ENCODE measurements at places on chromosomes 6 and 20. TPM values are rescaled to one million over a fixed set of nuclear protein-coding genes. Genes with fewer than 3 reads are reported as not detected.

- no peak for DNase-seq
Observed at GRCh38 chr20:60053125-60053817, 95.0 kb downstream of the CDH26 start.

GRCh38 chr20:16158090-16158975 lies 414.9 kb downstream of the KIF16B start:
- no peak for DNase-seq

GRCh38 chr6:78935553-78935952 lies 68.2 kb downstream of the IRAK1BP1 start:
- DNase-seq = no peak

- DNase-seq = no peak
Observed at GRCh38 chr20:6384380-6384779, 261.6 kb upstream of the FERMT1 start.

DNA sequence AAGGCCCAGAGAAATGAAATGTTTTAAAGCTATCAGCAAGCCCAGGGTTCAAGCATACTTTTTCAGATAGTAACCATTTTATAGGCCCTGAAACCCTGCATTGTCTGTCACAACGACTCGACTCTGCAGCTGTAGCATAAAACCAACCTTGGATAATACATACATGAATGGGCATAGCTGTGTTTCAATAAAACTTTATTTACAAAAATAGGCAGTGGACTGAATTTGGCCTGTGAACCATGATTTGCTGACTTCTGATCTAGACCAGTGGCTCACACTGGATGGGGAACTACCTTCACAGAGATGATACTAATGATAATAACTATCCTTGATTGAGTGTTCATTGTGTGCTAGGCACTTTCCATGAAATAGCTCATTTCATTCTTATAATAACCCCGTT lies 97.3 kb upstream of the ZNFX1 start:
- DNase-seq = no peak

ENPP1 gene
- polyA plus RNA-seq = not detected

COL9A1 gene
- polyA plus RNA-seq = not detected

Data from CD4-positive, alpha-beta memory T cell (primary cell).